ENCODE measurements at places on chromosomes 7 and 10.
A peak's percentile ranks its signal among the peaks of the same experiment; 100 is the strongest.

DNA sequence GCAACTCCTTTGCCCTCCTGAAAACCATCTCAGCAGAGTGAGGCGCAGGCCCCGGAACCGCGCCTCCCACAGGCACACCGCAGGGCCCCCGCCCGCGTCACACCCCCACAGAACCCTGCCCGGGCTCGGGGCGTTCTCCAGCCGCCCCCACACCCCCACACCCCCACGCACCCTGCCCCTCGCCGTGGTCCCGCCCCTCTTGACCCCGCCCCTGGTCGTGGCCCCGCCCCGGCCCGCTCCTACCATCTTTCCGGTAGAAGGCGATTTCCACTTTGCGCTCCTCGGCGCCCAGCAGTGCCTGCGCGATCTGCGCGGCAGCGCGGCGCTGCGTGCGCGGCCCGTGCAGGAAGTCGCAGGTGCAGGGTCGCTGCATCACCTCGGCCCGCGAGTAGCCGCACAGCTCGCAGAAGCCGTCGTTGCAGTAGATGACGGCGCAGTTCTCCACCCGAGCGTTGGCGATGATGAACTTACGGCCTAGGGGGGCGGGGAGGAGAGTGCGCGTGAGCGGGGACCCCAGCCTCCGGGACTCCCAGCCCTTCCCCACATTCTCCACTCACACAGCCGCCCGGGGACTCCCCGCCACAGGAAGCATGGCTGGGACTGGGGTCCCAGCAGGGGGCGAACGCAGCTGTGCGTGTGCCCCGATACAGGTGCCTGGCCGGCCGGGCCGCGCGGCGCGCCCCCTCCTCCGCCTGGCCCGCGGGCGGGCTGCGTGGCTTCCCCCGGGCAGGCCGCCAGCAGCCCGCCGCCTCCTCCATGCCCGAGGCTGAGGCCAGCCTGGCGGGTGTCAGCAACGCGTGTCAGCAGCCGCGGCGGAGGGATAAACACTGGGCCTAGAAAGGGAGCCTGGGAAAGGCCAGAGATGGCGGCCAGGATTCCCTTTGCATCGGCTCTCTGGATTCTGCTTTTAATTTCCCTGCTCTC, 3.4 kb downstream of the KCNH2 start:
- no peak for DNase-seq

DNA sequence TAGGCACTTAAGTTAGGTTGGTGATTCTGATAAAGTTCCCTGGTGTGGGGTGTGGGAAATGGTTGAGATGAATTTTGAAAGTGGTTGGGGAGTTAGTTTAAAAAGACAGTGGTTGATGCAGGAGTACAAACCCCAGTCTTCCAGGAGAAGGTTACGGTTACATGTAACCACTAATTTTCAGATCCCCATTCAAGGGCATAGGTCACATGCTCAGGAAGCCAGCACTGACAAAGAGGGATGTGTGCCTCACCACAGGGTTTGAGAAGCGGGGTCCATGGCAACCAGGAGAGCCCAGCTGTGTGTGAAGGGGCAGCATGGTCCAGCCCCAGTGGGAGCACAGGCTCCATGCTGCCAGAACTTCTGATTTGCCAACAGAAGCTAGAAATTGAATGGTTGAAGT, 144.2 kb downstream of the MDFIC start:
- DNase-seq: no peak

DNA sequence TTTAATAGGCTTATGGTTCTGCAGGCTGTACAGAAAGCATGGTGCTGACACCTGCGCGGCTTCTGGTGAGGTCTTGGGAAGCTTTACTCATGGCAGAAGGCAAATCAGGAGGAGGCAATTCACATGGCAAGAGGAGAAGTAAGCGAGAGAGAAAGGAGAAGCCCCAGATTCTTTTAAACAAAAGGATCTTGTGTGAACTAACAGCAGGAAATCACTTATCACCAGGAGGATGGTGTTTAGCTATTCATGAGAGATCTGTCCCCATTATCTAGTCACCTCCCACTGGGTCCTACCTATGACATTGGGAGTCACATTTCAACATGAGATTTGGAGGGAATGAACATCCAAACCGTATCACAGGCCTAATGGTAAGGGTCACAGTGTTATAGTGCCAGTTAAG, 678.0 kb upstream of the KCND2 start:
- no peak for DNase-seq

DNA sequence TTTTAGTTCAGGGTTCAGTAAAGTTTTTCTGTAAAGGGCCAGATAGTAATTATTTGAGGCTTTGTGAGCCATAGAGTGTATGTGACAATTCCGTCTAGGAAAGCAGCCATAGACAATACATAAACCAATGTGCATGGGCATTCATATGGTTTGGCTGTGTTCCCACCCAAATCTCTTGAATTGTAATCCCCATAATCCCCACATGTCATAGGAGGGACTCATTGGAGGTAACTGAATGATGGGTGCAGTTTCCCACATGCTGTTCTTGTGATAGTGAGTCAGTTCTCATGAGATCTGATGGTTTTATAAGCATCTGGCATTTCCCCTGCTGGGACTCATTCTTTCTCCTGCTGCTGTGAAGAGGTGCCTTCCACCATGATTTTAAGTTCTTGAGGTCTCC, 29.9 kb downstream of the SEC61G start:
- peak; percentile 9 for DNase-seq

GRCh38 chr10:32538256-32538655, 92.3 kb downstream of the CCDC7 start:
- DNase-seq: no peak

GRCh38 chr7:159197066-159197975, 52.7 kb upstream of the VIPR2 start:
- DNase-seq: no peak

GRCh38 chr10:37713642-37714041, 143.8 kb downstream of the ZNF248 start:
- no peak for DNase-seq

DNA sequence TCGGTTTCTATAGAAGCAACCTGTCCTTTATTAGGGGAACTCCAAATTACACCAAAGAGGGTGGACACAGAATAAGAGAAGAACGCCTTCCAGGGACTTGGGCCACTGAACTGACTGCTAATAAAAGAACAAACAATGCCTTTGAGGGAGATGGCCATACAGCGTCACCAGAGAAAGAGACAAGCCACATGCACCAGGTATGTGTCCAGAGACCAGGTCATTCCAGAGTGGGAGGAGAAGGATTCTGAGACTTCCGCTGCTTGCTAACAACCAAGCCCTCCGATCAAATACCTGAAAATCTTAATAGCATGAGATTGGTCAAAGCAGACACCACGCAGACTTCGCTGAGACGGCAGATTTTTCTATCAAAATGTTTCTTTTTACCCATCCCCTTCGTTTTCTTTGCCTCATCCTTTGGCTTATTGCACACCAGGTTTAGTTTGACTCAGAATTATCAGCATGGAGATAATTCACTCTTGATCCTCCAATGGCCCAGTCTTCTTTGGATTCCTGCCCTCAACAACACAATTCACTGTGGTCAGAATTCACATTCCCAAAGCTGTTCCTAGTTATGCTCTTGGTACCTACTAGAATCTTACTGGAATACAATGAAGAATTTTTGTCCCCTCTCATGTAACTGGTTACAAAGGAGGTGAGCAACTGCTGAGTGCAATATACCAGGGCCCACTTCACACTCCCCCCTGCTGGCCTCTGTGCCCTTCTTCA, 87.4 kb upstream of the DDC start:
- DNase-seq: peak; percentile 83

DNA sequence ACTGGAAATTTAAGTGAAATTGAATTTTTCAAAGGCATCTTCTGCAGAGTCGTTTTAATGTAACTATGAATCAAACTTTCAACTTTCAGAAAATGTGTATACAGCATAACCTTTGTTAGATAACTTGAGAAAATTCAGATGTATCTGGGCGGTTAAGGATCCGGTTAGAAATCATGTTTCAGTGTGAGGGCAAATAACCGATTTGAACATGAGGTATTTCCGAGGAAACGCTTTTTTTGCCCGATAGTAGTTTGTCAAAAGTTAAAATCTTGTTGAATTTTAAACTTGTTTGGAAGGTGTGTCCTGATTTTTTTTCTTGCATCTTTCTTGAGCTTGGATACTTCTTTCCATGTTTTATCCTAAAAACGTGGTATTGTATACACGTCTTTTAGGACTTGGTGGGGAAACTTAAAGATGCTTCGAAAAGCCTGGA, 1.3 kb upstream of the BMI1 start:
- DNase-seq: no peak

DNA sequence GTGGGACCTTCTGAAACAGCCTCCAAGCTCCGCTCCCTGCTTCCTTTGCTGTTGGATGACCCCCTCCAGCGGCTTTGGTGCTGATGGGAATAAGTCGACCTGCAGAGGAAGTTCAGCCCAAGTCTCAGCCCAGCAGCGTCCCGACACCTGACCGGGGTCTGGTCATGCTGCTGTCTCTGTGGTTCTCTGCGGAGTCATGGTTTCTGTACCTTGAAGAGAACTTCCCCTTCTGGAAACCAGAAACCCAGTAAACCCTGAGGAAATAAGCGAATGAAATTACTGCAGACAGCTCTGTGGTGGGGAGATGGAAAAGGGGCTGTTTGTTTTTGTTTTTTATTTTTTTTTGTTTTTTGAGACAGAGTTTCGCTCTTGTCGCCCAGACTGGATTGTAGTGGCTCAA, 18.3 kb upstream of the ZNF12 start:
- DNase-seq: no peak

DNA sequence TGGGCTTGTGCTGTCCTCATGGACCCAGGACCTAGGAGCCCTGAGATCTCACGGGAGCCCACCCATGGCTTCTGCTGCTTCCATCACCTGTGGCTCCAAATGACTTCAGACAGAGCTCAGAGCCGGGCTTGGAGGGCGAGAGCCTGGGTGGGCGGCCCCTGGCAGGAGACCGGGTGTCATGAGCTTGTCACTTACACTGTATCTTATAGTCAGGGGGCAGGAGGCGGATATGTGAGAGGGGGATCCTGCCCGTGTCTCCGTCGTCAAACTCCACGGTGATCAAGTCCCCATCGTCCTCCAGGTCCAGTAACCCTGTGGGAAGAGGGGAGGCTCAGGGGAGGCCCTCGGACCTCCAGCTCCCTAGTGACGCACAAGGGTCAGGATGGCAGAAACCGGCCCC, 33.0 kb downstream of the SLC29A4 start:
- DNase-seq: no peak

GRCh38 chr7:104963991-104964385, 50.0 kb upstream of the KMT2E start:
- DNase-seq: no peak

- no peak for DNase-seq
Measured at GRCh38 chr10:130816116-130816901, 495.2 kb downstream of the TCERG1L start.

DNA sequence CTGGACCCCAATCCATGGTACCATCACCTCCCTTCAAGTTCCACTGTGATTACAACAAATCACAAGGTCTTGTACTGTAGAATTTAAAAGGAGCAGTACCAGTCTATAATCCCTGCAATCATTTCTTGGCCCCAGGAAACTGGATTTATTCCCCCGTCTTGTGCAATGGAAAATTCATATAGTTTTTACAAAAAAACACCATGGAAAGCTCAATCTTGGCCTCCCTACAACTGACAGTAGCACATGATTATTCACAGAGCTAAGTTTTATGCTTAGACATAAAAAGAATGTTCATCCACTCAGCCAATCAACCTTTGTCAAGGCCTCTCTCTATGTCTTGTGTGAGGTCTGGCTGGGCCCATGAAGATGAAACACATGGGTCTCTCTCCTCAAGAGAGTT, 10.2 kb downstream of the DGKI start:
- no peak for DNase-seq

- peak; percentile 83 for DNase-seq
Measured at GRCh38 chr7:107972941-107973376, 30.0 kb downstream of the LAMB1 start.

DNA sequence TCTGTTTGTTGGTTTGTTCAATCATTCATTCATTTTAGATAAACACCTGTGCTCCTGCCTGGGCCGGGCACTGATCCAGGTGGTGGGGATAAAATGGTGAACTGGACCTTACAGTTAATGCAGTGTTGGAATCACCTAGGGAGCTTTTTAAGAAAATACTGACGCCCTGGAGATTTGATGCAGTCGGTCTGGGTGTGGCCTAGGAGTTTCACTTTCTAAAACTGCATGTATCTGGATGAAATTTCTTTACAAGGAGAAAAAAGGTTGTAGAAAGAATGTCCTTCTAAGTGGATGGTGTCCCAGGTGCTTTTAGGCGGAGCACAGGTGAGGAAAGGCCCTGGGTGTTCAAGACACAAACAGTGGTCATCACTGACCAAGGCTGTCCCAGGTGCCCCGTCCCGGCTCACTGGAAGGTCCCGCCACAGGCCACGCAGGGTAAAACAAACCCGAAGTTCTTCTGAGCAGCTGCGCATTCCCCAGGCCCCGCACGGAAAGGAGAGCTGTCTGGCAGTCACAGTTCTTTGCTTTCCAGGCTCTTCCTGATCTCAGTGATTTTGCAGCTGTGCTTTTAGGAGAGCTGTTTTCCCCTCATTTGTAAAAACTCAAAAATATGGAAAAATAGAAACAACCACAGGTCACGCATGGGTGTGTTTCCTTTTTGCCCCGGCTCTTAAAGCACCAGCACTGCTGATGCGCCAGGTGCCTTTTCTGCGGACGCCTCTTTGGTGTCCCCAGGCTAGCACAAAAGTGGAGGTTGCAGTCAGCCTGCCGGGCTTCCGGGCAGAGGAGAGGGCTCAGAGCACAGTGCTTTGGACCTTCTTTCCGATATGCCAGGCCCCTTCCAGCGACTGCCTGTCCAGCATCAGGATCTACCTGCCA, 161.9 kb downstream of the GRK5 start:
- no peak for DNase-seq

DNA sequence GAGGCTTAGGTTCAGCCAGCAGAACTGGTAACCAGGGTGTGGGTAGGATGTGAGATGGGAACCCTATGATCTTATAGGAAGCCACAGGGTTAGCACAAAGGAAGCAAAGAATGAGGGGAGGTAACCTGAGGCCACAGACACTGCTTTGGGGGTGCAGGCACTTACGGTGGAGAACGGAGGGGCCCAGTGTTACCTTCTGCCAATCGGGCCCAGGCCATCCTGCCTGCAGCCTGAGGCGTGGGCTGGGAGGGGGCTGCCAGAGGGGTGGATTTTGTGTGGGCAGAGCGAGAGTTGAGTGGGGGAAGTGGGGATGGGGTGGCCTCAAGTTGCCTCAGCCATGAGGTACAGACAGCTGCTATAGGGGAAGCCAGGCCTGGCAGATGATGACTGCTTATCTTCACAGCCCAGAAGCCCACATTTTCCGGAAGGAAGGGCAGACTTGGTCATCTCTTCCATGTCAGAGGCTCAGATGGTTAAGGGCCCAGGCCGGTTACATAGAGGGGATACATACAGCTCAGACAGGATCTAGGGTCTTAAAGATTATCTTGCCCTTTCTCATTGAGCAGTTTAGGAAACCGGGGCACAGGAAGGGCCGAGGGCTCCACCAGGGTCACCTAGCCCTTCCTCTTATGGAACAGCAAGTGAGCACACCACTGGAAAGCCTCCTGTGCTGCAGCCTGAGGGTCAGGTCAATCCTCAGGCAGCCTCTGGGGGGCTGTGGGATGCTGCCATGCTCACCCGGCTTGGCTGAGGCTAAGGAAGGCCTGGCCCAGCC, 24.4 kb upstream of the VSIR start:
- no peak for DNase-seq
